CD4-positive, alpha-beta T cell treated with Interleukin-2 at 100 ng/mL for 4 hours (primary cell): ENCODE measurements at places on chromosomes 7 and 10.

- DNase-seq = no peak
Measured at GRCh38 chr7:123864012-123864411, 19.0 kb downstream of the HYAL4 start.

DNA sequence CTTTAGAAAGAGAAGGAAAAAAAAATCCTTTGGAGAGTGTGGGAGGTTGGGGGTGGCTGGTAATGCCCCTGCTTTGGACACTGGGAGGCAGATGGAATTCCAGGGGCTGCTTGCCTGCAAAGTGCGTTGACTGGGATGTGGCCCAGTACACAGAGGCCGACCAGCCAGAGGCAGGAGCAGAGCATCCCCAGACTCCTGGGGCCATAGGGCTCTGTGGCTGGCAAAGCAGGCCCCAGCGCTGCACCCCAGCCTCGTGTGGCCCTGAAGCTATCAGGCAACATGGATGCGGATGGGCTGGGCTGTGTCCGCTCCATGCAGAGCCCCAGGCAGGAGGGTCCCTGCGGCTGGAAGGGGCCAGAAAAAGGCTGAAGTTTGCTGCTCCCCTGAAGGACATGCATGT, 361.6 kb upstream of the FZD8 start:
- DNase-seq = no peak

DNA sequence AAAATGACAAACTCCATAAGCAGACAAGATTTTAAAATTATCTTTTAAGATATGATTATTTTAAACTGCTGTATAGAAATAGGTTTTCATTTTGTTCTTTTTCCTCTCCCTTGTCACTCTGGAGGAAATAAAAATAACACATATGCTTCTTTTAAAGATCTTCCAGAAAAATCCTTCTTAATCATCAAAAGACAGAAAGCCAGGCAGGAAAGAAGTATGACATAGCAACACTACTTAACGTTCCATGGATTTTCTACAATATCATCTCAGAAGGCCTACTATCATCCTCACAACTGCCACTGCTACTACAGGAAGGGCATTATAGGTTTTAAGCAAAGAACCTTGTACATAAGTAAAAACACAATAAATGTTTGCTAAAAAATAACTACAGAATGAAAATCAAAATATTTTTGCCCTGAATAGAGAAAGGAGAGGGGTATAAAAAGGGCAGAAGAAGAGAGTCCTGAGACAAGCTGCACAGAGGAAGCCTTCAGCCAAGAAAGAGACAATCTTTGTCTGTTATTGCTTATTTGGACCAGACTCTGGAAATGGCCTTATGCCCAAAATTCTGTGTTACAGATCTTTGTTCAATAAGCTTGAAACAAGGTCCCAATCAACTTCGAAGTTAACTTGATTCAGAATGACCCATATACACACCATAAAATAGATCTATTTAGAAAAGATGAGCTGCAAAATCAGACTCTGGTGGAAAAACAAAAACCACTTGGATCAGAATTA, 67.8 kb downstream of the ABI1 start:
- DNase-seq = no peak

DNA sequence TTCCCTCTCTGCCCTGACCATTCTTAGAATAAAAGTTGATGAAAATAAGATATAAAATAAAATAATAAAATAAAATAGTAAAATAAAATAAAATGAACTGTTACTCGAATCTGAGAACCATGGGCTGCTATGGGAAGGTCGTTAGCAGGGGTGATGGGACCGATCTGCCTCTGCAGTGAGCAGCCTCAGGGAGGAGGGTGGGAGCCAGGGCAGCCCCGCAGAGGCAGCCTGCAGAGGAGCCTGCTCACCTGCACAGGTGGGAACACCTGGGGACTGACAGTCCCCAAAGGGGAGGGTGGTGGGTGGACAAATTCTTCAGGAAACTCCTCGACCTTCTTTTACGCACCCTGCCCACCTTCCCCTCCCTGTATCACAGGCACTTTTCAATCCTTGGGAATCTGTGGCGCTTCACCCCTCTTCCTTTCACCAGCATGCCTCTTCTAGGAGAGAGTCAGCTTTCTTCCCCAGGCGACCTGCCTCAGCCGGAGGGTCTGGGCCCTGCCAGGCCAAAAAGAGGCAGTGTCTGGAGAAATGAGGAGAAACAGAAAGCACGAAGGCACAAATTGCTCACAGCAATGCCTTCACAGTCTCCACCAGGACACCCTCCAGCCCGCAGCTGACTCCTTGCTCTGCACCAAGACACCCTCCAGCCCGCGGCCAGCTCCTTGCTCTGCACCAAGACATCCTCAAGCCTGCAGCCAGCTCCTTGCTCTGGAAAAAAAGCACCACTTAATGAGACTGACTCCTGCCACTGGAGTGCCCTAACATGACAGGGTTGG, 368.4 kb upstream of the SHH start:
- no peak for DNase-seq

- DNase-seq = no peak
Measured at GRCh38 chr10:14583967-14584366, 190.7 kb downstream of the FAM107B start.

DNA sequence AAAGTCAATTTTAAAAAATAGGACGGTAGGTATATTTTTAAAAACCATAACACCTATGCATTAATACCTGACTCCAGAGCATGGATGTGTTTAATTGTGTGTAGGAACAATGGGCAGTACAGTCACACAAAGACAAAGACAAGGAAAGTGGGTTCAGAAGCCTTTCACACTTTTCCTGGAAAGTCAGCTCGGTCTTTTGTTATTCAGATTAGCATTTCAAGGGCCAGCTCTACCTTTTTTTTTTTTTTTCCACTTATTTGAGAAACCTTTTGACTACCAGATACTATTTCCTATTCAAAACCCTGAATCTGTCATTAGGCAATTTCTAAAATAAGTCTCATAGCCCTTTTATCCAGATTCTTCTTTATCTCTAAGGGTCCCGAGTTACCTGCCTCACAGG, 401.9 kb downstream of the PARD3 start:
- DNase-seq = no peak

- DNase-seq = no peak
Measured at GRCh38 chr7:44161371-44161770, 20.2 kb upstream of the MYL7 start.

DNA sequence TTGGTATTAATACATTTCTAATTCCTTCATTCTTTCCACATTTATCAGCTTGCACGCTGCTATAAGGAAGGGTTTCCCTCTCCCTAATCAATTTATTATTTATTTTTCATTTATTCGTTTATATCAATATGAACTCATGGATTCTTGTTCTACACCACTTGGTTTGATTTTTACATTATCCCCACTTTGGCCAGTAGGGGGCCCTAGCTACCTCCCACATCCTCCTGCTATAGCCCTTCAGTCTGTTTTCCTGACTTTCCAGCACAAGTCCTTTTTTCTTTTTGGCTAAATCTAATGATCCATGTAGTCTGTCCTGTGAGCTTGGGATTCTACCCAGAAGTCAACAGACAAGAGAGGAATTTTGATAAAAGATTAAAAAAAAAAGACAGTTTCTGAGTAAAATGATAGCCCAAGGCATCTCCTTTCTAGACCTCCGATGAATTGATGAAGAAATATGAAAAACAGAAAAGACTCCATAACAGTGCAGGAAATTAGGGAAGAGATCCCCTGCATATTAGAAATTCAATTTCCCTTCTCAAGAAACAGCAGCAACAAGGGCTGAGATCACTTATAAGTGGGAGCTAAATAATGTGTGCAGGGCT, 47.7 kb downstream of the LYZL2 start:
- DNase-seq = peak; percentile 41

GRCh38 chr7:134916171-134916883, 70.0 kb upstream of the AGBL3 start:
- DNase-seq = no peak

DNA sequence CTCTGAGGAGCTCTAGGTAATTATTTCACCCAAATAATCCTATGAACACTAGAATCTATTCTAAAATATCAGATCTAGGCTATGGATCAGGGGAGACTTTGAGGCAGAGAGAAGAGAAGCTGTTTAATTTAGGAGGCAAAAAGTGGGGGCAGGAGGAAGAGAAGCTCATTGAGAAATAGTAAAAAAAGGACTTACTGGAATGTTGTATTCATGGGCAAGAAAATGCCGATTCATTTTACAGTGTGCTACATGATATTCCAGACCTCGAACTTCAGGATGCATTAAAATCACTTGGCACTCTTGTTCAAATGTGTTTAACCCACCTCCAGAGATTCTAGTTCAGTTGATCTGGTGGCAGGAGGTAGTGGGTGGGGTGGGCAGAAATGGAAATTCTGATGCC, 109.5 kb upstream of the ITGB1 start:
- DNase-seq = no peak

DNA sequence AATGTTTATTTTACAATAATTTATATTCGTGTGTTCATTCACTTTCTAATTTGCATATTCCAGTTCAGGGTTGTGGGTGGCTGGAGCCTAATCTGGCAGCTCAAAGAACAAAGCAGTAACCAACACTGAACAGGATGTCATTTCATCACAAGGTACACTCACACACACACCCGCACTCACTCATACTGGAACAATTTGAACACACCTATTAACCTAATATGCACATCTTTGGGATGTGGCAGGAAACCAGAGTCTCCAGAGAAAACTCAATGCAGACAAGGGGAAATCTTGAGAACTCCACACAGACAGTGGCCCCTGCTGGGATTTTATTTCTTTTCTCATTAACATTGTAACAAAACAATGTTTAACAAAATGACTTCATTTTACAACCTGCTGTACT, 97.4 kb downstream of the TWIST1 start:
- DNase-seq = no peak

- no peak for DNase-seq
Measured at GRCh38 chr10:7672341-7673134, 5.8 kb upstream of the ITIH5 start.

DNA sequence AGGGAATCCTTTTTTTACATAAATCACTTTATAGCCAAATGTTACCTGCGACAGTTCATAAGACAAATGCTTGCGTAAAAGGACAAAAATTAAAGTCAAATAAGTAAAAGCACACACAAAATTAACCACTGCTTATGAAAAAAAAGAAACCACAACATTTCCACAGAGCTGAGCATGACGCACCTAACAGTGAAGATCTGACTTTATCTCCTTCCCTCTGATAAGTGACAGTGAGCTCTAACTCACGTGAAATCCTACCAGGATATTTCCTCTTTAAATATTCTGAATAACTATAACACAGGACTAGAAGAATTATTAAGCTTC, 225.5 kb downstream of the SFMBT2 start:
- DNase-seq = peak; percentile 12

DNA sequence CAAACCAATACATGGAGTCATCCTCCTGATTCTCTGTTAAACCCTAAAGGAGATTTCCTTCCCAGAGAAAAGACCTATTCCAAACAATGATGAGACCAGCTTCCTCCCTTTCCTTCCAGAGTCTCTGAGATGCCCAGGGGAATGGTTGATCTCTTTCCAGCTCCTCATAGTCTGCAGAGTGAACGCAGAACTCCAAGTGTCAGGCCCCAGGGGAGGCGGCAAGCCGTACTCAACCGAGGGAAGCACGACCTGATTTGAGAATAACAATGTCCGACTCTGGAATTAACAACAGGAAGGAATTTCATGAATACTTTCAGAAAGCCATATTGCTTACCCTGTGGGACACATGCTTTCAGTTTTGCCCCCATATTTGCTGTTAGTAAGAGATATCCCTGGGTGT, 241.7 kb upstream of the GLI3 start:
- DNase-seq = no peak

- DNase-seq = no peak
Measured at GRCh38 chr10:95644901-95645300, 11.6 kb downstream of the ALDH18A1 start.

- DNase-seq = no peak
Measured at GRCh38 chr10:90326498-90327267, 531.2 kb downstream of the HTR7 start.
